ENCODE measurements at places on chromosomes 4 and X.

- peak; percentile 64 for DNase-seq
Measured at GRCh38 chr4:189202182-189202868, 738.3 kb upstream of the FRG1 start.

- DNase-seq, result peak; percentile 63
Measured at GRCh38 chrX:150574559-150575418, 6.4 kb downstream of the MTM1 start.

GRCh38 chr4:106312377-106312776 lies 3.6 kb downstream of the TBCK start:
- DNase-seq, result no peak

- no peak for DNase-seq
Measured at GRCh38 chr4:169941141-169941540, 85.1 kb downstream of the MFAP3L start.

All from activated effector memory CD4-positive, alpha-beta T cell treated with anti-CD3 and anti-CD28 coated beads, Interleukin-2, amount 50 U/mL, for 16 hours (primary cell).